ENCODE measurements at places on chromosomes 12 and 14.

DNA sequence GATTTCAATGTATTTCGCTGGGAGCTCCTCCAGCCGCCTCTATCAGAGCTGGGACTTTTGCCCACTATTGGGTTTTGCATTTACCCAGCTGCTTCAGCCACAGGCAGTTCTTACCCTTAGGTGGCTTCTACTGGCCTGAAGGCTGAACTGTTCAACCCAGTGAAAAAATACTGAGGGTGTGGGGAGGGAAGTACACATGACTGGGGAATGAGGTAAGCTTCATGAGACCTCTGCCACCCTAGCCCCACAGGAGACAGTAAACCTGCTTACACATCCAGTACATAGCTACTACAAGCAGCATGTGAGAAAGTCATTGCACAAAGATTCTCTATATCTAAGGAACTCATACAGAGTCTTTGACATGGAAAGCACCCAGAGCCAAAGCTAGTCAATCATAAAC is 411.1 kb downstream of the SYT1 start:
- H3K27me3 ChIP-seq: no peaks in the 10 kb centered on the region
- H3K4me1 ChIP-seq: no peaks in the 10 kb centered on the region
- H3K4me3 ChIP-seq: no peak overlapping the region

DNA sequence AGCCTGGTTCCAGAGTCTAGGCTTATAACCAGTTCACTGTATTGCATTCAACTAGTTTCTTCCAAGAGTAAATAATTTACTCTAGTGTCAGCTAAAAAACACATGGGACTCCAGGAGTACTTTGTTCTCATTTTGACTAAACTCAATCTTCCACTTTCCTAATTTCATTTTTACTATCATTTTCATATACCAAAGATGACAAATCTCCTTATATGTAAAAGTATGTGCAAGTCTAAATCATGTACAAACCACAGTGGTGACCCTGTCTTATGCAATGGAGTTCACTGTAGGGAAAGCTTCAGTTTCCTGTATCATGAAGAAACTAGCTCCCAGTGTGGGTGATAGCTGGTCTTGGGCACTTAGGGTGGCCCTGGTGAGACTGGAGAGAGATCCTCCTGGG is 151.6 kb downstream of the HELB start:
- no peak for DNase-seq
- H3K27ac ChIP-seq: no peak overlapping the region
- H3K36me3 ChIP-seq: no peaks in the 10 kb centered on the region
- peaks cover 1% of the 10 kb centered on the region for H3K4me1 ChIP-seq

DNA sequence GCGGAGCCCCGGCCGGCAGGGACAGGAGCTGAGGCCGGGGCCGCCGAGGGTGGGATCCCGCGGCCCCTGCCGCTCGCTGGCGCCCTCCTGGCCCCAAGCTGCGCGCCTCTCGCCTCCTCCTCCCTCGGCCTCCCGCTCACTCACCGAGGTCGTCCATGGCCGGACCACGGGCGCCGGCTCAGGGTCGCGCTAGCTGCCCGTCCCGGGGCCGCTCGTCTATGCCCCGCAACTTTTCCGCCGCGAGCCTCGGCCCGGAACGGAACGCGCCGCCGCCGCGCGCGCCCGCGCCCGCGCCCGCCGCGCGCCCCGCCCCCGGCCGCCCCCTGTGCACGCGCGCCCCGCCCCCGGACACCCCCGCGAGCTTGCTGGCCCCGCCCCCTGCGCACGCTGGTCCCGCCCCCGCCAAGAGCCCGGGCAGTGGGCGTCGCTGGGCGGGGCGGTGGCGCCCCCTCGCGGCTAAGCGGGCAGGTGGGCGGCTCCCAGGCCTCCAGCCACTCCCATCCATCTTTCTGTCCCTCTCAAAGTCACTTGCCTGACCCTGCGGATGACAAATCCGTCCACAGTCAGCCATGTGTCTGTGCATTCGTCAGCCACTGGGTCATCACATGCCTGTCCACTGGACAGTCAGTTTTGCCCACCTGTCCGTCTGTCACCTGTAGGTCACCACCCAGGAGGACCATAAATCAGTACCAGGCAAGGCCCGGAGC is at the start of gene PXN:
PXN (minus strand) TSS at position 258 of the 707 bp plus-strand sequence; CDS start at position 157, 101 bp downstream.
- peak; percentile 70 for DNase-seq
- peak within 1 kb of the TSS; percentile 67 for H3K27ac ChIP-seq
- H3K27me3 ChIP-seq: peaks cover 72% of the 10 kb centered on the region

GRCh38 chr14:103386713-103387329 is 1.6 kb downstream of the MARK3 start:
- peak overlapping the region; percentile 98 for H3K27ac ChIP-seq
- H3K36me3 ChIP-seq: no peaks in the 10 kb centered on the region
- peak overlapping the region; percentile 98 for H3K4me3 ChIP-seq
- H3K4me1 ChIP-seq: peaks cover 17% of the 10 kb centered on the region

- H3K36me3 ChIP-seq: peaks cover 72% of the 10 kb centered on the region
- no peaks in the 10 kb centered on the region for H3K27me3 ChIP-seq
- H3K4me3 ChIP-seq: peak overlapping the region; percentile 46
- peak; percentile 98 for DNase-seq
Observed at GRCh38 chr14:92677087-92677668, 71.2 kb downstream of the LGMN start.

GRCh38 chr14:67623114-67623513 is 3.4 kb downstream of the ARG2 start:
- H3K27ac ChIP-seq: no peak overlapping the region
- no peak for DNase-seq
- H3K36me3 ChIP-seq: peaks cover 1% of the 10 kb centered on the region
- H3K4me1 ChIP-seq: peaks cover 15% of the 10 kb centered on the region

- DNase-seq: no peak
- H3K27ac ChIP-seq: no peak overlapping the region
- H3K36me3 ChIP-seq: peaks cover 3% of the 10 kb centered on the region
- H3K4me1 ChIP-seq: peaks cover 19% of the 10 kb centered on the region
- no peaks in the 10 kb centered on the region for H3K27me3 ChIP-seq
- no peak overlapping the region for H3K4me3 ChIP-seq
Observed at GRCh38 chr12:92530706-92531105, 172.1 kb upstream of the PLEKHG7 start.

DNA sequence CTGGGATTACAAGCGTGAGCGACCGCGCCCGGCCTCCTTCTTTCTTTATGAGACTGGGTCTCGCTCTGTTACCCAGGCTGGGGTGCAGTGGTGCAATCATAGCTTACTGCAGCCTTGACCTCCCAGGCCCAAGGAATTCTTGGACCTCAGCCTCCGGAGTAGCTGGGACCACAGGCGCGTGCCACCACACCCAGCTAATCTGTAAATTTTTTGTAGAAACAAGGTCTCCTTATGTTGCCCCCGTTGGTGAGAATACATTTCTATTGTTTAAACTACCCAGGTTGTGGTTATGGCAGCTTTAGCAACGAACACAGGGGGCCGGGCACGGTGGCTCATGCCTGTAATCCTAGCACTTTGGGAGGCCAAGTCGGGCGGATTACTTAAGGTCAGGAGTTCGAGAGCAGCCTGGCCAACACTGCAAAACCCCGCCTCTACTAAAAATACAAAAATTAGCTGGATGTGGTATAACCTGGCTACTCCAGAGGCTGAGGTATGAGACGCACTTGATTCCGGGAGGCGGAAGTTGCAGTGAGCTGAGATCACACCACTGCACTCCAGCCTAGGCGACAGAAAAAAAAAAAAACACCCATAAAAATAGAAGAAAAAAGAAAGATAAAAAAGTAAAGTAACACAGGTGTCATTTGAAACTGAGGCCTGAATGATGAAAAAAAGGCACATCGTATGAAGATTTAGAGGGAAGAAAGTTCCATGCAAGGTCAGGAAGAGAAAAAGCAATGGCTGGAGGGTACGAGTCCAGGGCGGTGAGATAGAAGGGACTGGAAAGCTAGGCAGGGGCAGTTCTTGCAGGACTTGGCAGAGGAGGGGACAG is 977 bp upstream of the TMEM120B start:
- peak overlapping the region; percentile 96 for H3K4me3 ChIP-seq
- H3K4me1 ChIP-seq: peaks cover 40% of the 10 kb centered on the region
- peak overlapping the region; percentile 98 for H3K27ac ChIP-seq

GRCh38 chr12:89909753-89910152 is 201.1 kb upstream of the ATP2B1 start:
- H3K27ac ChIP-seq: no peak overlapping the region
- peaks cover 2% of the 10 kb centered on the region for H3K4me1 ChIP-seq
- no peak for DNase-seq
- H3K4me3 ChIP-seq: no peak overlapping the region
- no peaks in the 10 kb centered on the region for H3K27me3 ChIP-seq

DNA sequence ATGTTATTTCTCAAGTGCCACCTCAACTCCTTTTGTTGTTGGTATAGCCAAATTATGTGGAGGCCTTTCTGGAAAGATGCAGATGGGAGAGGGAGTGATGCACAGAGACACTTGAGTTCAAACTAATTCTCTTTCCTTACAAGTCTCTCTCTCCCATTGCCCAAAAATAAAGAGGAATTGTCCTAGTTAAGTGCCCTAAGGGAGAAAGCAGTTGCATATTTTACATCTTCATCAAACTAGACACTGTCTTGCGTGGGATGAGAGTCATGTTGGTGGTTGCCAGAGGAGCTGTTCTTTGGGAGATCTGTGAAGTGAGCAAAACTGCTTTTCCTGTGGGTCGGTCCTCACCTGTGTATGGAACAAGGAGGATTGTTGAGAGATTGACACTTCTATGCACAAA is 72.2 kb downstream of the EP400 start:
- H3K4me1 ChIP-seq: no peaks in the 10 kb centered on the region
- peaks cover 68% of the 10 kb centered on the region for H3K36me3 ChIP-seq
- H3K4me3 ChIP-seq: no peak overlapping the region
- no peak for DNase-seq
- H3K27me3 ChIP-seq: no peaks in the 10 kb centered on the region

- no peak overlapping the region for H3K4me3 ChIP-seq
- DNase-seq: no peak
- no peak overlapping the region for H3K27ac ChIP-seq
- no peaks in the 10 kb centered on the region for H3K36me3 ChIP-seq
- H3K4me1 ChIP-seq: no peaks in the 10 kb centered on the region
- peaks cover 32% of the 10 kb centered on the region for H3K27me3 ChIP-seq
Observed at GRCh38 chr12:113664224-113664681, 192.6 kb upstream of the LHX5 start.

DNA sequence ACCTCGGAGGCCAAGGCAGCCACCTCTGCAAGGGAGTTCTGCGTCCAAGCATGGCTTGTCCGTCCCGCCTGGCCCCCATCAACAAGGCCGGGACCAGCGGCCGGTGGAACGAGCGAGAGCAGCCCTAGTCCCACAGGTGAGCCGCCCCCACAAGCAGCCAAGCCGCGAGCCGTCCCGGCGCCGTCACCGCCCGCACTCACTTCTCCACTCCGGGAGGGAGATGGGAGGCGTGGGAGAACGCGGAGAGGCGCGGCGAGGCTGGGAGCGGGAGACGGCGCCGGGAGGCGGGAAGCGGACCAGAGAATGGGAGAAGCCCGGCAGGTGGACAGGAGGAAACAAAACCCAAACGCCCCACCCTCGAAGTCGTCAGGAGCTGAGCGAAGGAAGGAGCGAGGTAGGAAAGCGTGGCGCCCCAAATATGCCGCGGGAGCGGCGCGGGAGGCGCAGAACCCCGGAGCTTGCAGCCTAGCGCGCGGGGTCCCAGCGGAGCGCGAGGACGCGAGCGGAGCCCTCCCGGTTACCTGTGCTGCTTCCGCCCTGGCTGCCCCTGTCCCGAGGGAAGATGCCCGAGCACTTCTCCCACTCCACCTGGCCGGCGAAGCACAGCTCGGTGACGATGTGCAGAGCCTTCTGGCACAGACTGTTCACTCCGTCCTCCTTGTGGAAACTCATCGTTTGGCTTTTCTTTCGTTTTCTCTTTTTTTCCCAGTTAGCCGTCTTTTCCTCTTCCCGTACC is 600 bp downstream of the SYT10 start:
- peaks cover 32% of the 10 kb centered on the region for H3K27me3 ChIP-seq
- H3K36me3 ChIP-seq: no peaks in the 10 kb centered on the region
- no peaks in the 10 kb centered on the region for H3K4me1 ChIP-seq
- DNase-seq: no peak

DNA sequence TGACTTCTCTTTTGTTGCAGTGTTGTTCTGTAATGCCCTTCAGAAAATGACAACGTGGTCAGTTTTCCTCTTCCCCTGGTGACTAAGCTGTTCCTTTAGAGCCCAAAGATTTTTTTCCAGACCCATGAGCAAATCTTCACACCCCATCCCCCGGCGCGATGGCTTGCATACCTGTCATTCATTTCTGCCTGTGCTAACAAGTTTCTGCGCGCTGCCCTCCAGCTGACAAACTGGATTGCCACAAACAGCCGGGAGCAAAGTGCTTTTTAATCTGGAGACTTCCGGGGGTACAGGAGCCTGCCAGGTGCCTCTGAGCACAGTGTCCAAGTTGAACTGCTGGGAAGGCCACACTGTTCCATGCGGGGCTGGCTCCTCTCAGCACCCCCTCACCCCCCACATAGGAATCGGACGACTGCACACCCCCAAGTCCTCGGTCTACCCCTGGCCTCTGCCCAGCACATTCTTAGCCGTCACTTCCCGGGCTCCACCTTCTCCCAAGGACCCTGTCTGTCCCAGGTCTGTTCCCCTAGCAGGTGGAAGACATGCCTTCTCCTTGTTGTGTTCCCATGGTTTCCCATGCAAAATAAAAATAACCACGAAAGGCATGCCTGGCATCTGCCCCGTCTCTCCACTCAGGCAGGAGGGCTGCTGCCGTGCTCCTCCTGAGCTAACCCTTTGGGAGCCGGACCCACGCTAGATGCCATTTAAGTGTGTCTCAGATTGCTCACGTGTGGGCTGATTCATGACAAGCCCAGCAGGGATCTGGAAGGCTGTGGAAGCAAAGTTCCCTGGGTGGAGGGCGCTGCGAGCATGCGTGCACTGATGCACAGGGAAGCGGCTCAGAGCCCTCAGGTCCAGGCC is 14.1 kb downstream of the RILPL1 start:
- H3K27me3 ChIP-seq: no peaks in the 10 kb centered on the region
- H3K27ac ChIP-seq: peak overlapping the region; percentile 42
- no peaks in the 10 kb centered on the region for H3K4me1 ChIP-seq
- H3K36me3 ChIP-seq: peaks cover 1% of the 10 kb centered on the region

DNA sequence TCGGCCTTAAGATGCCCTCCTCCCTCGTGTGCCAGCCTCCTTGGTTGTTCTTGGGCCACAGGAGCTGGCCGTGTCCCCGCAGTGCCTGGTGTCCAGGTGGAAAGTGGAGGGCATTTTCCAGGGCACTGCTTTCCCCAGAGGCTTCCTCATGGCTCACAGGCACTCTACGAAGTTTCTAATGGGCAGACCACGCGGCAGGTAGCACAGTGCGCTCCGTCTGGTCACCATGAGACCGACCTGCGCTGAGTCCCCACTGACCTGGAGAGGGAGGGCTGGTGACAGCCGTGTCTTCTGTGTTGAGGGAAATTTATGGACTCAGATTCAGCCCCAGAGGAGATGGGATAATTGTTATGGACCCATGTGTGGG is 186.3 kb downstream of the ADGRD1 start:
- no peak overlapping the region for H3K4me3 ChIP-seq
- no peaks in the 10 kb centered on the region for H3K36me3 ChIP-seq
- peaks cover 8% of the 10 kb centered on the region for H3K4me1 ChIP-seq
- H3K27ac ChIP-seq: no peak overlapping the region
- DNase-seq: no peak
- H3K27me3 ChIP-seq: no peaks in the 10 kb centered on the region

- peak overlapping the region; percentile 8 for H3K4me3 ChIP-seq
- H3K36me3 ChIP-seq: no peaks in the 10 kb centered on the region
- H3K4me1 ChIP-seq: peaks cover 69% of the 10 kb centered on the region
Observed at GRCh38 chr12:96048393-96048969, 13.1 kb upstream of the LTA4H start.

- H3K27me3 ChIP-seq: no peaks in the 10 kb centered on the region
- no peak overlapping the region for H3K27ac ChIP-seq
- no peak overlapping the region for H3K4me3 ChIP-seq
- no peak for DNase-seq
- H3K4me1 ChIP-seq: no peaks in the 10 kb centered on the region
Observed at GRCh38 chr12:125125271-125125670, 60.0 kb downstream of the AACS start.
